Stimulated activated CD8-positive, alpha-beta memory T cell treated with anti-CD3 and anti-CD28 coated beads, Interleukin-15, amount 100 ng/mL, for 1 hour (primary cell): ENCODE measurements at places on chromosomes 16 and 17.

GRCh38 chr16:19687279-19687678 lies 30.7 kb downstream of the KNOP1 start:
- no peak for DNase-seq

- no peak for DNase-seq
These were observed 279.0 kb upstream of the IRX5 start for GRCh38 chr16:54651440-54652195.

DNA sequence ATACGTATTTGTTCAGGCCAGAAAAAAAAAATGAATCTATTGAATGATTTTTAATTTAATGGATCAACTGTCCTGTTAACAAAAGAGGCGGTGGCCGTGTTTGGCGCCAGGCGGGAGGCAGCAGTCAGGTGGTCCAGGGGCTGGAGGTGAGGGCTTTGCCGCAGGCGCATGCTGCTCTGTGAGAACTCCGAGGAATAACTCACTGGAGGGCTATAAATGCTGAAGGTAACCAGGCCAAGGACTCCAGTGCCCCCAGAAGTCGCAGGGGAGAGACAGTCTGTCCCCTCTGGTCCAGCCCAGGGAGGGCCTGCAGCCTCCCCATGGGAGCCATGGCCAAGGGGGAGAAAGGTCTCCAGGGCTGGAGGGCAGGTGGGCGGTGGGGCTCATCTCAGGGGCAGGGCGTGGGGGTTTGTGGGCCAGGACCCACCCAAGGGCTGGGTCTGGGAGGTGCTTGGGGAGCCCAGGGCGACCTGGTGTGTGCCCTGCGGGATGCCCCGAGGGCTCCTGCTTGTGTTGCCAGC lies 7.1 kb upstream of the BAHCC1 start:
- DNase-seq = no peak

DNA sequence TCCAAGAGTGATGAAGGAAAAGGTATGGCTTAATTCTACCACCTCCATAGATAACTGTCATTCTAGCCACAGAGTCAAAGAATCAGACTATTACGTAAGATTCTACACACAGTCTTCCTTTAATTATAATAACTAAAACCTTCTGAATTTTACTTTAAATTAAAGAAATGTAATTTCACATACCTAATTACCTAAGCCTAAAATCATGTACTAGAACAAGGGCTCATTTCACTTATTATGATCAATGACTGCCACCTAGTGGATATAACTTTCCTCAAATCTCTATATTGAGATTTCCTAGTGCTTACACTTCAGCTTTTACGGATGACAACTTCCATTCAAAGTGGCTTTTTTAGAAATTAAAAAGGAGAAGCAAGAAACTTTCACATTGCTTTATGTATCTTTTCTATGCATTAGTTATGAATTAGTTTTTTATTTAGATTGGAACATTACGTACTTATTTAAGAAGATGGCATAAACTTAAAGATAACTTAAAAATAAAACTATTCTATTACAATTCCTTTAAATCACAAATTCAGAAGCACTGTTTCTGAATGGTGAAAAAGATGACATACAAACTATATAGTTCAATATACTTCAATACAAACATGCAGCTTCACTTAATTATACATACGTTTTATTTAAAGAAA lies 18.2 kb upstream of the ABCA10 start:
- no peak for DNase-seq

DNA sequence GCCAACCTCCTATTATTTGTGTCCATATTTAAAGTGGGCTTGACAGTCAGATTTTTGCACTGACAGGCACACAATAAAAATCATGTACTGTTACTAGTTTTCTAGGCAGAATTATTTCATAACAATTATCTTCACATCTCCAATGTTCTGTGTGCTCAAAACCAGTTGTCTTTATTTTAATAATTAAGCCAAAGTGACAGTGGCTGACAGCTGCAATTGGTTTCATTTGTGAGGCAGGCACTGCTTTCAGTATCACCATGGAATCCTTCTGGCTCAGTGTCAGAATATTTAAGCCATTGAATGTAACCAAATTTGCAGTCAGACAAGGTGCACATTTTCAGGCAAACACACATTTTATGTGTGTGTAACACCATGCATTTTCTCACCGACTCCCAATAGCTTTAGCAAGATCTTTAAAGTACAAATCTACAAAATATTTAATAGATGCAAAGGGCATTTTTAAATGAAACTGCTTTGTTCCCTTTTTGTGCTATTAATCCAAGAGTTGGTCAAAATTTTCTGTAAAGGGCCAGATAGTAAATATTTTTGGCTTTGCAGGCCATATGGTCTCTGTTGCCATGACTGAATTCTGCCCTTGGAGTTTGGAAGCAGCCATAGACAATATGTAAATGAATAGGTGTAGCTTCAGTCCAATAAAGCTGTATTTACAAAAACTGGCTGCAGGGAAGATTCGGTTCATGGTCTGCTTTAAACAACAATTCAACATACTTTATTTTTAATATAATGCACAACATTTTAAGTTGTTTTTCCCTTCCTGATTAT lies 486.0 kb downstream of the KCNJ2 start:
- no peak for DNase-seq

DNA sequence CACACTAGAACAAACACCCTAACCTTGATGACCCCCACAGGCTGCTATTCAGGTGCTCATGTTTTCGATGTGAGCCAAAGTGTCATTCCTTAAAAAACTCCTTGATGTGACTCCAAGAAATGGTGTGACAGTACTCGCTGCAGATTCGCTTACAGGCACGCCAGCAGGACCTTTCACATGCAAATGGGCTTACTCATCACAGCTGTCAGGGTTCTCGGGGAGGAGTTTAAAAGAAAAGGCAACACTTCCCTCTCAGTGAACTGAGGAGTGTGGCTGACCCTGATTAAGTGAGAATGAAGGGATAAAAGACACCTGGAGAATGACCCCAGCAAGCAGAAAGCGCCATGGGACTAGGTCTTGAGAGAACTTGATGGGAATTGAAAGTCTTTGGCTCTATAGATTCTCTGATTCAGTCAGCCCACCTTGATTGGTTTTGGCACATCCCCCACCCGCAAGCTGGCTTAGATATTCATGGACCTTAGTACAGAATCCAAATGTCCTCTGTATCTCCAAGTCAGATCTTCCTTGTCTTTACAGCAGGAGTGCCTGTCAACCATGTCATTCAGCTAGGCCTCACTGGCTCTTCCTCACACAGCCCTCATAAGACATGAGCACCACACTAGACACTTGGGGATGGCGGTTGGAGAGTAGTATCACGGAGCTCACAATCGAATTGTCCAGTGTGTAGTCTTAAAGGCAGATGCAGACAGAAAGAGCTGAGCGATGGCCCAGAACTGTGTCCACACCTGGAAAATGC lies 82.6 kb downstream of the HIC1 start:
- DNase-seq = no peak

GRCh38 chr17:50265212-50265611 lies 9.1 kb upstream of the TMEM92 start:
- DNase-seq = no peak

- DNase-seq = no peak
These were observed 9.7 kb downstream of the CNP start for GRCh38 chr17:41976142-41976768.

DNA sequence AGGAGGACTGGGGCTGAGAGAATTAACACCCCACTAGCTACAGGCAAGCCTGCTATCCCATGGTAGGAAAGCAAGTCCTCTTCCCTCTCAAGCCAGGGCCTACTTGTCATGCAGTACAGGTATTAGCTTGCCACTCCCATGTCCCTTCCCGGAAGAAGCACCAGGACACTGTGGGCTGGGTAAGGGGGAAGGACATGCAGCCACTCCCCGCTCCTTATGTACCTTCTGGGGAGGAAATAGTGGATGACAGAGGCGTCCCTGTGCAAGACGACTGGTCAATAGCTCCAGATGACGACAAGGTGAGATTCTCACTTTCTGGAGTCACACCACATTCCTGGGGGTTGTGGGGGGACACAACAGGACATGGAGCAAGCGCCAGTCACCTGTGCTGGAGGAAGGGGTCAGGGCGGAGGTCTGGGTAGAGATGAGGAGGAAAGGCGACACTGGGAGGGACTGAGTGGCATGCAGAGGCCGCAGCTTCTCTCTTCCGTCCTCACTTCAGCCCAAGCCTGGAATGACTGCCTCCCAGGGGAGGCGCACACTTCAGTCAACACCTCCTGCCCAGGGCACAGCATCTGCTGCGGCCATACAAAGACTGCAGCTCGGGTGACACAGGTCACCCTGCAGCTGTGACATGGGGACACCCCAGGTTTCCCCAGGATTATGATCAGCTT lies 15.1 kb upstream of the FOXJ1 start:
- no peak for DNase-seq

DNA sequence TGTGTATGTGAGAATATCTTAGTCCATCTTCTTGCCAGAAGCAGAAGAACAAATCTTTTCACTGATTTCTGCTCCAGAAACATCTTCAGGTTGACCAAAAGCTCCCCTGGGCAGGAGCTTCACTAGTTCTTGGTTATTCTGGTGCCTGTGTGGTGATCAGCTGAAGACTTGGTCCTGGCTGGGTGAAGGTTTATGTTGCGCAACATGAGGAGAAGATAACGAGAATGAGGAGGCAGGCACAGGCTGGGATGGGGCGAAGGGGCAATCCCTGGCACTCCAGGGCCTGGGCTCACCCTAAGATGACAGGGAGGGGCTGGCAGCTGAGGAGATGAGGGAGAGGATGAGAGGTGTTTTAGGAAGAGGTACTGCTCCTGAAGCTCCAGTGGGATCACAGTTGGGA lies 232.0 kb downstream of the NTN1 start:
- DNase-seq = no peak

- DNase-seq = no peak
These were observed 4.0 kb upstream of the IL17C start for GRCh38 chr16:88634141-88634993.

DNA sequence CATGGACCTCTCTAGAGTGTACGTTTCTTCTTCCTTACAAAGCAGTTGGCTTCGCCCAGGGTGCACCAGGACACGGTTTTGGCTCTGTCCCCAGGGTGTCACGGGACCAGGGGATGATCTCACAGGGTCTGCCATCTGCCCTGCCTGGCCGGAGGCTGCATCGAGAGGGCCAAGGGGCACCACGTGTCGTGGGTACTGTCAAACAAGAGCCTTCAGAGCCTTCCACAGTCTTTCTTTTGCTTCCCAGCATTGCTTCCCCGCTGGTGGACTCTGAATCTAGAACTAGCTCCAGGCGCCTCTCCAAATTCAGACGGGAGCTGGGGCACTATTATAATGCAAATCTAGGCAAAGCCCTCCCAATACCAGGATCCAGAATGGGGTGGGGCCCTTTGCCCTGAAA lies 47.9 kb downstream of the MAPT start:
- DNase-seq = no peak

DNA sequence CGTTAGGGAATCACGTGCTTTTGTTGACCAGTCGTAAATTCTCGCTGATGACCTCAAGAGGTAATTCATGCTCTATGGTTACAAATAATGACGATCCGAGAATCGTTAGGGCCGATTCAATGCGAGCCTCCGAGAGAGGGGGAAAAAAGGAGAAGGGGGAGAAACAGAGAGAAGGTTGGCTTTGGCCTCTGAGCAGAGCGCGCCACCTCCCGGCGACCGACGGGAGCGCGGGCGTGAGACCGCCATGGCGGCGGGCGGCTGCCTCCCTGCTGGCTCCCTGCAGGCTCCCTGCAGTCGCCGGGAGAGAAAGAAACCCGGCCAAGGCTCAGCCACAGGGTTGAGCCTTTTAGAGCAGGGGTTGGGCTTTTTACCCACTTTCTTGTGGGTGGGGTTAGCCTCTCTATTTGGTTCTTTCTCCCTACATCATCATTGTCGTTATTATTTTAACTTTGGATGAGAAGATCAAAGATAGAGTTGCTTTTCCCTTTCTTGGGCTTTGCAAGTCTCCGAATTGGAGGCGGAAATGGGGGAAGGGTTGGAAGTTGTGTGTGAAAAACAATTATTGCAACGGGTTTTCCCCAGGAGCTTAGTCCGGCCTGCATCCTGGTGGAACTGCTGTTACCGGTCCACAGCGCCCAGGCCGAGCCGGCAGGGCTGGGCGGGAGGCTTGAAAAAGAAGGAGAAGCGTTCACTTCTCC lies 410 bp upstream of the HOXB5 start:
- peak; percentile 66 for DNase-seq

DNA sequence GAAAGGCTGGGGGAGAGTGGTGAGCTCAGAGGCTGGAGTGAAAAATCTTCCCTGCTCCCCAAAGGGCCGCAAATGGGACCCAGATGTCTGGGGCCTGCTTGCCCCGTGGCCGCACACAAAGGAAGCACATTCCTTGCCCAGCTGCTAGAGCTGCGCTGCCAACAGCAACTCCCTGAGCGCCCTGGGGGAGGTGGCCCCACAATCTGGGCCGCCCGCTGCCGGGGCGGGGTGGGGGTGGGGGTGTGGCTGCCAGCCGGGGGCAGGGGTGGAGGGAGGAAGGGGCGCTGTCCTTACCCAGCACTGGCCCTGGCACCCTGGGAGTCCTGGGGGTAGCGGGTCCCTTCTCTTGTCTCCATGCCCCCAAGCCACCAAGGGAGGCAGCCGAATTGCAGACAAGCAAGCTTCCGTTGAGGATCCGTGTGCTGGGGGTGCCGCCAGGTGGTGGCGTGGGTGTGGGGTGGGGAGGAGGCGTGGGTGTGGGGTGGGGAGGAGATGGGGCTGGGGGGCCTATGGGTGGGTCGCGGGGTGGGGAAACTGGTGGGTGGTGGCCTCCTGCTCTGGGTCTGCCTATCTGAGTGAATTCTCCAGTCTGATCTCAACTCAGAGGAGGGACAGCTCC lies 48.4 kb upstream of the PABPN1L start:
- no peak for DNase-seq

GRCh38 chr17:15247891-15248529 lies 17.1 kb downstream of the PMP22 start:
- DNase-seq = no peak

GRCh38 chr17:2794111-2794803 lies 2.0 kb upstream of the RAP1GAP2 start:
- DNase-seq = no peak

GRCh38 chr16:76835339-76835738 lies 355.7 kb upstream of the MON1B start:
- DNase-seq = no peak

DNA sequence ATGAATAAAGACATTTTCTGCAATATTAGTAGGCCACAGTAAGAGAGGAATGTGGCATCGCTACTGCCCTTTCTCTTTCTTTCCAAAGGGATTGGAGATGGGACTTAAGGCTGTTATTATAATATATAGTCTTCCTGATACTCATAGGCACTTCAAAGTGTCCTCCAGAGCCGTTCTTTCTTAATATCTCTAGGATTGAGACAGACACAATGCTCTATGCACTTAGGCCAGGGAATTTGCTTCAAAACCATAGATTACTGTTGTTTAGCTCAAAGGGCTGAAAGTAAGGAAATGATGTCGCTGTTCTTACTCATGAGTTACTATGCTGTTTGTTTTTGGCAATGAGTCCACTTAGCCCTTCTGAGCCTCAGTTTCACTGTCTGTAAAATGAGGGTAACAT lies 590.5 kb downstream of the CDH11 start:
- DNase-seq = no peak

- no peak for DNase-seq
These were observed 69.8 kb downstream of the MRM3 start for GRCh38 chr17:851924-852323.

GRCh38 chr17:33596899-33597298 lies 303.8 kb upstream of the ASIC2 start:
- DNase-seq = no peak

- no peak for DNase-seq
These were observed 20.2 kb downstream of the ZNRF1 start for GRCh38 chr16:75019007-75019406.
